Stimulated activated CD4-positive, alpha-beta T cell treated with anti-CD3 and anti-CD28 coated beads, Interleukin-15, amount 100 ng/mL, for 1 hour (primary cell): ENCODE measurements at places on chromosomes 6 and 20.

GRCh38 chr6:89830170-89830809 is 610 bp downstream of the CASP8AP2 start:
- no peak for DNase-seq

DNA sequence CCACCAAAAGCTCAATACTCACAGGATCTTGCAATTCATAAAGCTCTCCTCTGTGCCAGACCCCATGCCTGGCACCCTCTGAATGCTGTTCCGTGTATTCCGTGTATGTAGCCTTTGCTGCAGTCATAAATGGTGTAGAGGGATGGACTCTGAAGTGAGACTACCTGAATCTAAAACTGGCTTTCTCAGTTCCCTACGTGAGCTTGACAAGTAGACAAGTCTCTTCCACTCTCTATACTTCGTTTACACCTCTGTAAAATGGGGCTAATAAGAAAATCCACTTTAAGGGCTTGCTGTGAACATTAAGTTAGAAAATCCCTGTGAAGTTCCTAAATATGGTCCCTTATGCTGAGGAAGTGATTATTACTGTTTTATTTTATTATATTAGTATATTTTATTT is 31.5 kb downstream of the PPP1R16B start:
- DNase-seq = no peak

DNA sequence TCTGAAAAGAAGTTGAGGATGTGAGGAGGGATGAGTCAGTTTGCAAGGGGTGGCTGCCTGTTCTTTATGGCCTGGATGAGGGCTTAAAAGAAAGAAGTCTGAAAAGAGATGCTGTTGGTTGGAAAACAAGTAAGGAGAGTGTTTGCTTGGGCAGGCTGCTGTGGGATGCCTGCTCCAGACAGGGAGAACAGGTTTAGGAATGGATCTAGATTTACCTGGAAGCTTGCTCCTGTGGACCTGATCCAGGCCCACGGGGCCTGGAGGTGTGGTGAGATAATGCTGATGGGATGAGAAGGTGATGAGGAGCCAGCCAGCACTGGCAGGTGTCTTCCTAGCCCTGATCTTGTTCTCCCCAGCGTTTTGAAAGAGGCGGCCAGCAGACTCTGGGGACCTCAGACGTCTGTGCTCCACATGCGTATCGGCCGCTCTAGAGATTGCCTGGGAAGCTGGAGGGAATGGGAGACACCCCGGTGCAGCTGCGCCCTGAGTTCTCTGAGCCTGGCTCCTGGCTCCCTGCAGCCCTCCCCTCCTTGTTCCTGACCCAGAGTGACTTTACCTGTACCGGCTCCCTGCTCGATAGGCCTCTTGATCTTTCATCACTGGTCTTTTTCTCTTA is 331.3 kb downstream of the ZFAND3 start:
- no peak for DNase-seq

DNA sequence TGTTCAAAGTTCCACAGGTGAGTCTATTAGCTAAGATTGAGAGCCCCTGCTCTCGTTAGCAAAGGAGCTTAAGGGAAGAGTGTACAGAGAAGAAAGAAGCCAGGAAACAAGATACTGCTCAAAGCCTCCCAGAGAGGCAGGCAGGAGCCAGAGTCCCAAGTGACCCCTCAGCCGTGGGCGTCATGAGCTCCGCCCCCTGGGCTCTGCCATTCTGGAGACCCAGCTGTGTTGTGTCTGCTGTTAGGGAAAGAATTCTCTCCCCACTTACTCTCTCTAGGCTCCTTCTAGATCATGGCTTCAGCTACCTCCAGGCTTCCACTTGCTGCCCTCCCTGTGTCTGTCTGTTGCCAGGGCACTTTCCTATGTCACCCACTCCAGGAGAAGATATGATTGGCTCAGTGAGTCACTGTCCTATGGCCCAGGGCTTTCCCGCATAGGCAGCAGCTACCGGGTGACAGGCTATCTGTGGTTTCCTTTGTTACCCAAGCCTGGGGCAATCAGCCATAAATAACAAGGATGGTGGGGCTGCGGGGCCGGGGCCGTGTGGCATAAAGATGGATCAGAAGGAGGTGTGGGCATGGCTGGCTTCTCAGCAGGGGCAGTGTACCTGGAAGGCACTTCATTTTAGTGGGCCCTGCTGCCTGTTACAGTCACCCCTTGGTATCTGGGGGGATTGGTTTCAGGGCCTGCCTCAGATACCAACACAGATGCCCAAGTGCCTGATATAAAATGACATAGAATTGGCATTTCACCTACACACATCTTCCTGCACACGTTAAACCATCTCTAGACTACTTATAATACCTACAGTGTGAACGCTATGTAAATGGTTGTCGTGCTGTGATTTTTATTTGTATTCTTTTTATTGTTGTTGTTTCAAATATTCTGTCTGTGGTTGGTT is 118.9 kb downstream of the ARMC2 start:
- no peak for DNase-seq

- DNase-seq = no peak
Measured at GRCh38 chr6:98977671-98978292, 30.0 kb upstream of the FBXL4 start.

- no peak for DNase-seq
Measured at GRCh38 chr6:46016063-46016608, 476 bp upstream of the CLIC5 start.

GRCh38 chr6:29886701-29887100 is 55.6 kb upstream of the HLA-A start:
- no peak for DNase-seq
